Natural killer cell (primary cell): ENCODE measurements at places on chromosomes 13 and 19. TPM values are rescaled to one million over a fixed set of nuclear protein-coding genes. Genes with fewer than 3 reads are reported as not detected.

DNA sequence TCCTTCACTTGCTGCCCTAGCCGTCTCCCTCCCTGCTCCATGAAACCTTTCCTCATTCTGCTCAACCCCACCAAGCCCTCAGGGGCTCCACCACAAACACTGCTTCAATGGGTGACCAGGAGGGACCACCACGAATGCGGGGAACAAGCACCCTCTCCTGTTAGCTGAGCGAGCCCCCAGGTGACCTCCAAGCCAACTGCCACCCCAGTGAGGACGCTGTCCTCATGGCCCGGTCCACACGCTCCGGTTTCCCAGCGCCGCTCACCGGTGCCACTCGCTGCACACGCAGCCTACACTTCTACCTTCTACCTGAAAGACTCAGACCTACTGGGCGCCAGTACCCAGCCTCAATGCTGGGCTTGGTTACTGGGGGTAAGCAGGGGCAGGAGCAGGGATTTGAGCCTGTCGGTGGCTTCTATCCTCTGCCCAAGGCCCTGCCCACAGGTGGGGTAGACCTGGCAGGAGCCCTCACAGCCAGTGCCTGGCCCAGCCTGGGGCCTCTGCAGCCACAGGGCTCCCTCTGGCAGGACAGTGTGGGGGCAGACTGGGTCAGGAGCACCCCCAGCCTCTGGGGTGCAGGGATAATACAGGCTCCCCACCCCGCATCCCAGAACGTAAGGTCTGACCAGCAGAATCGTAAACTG, 704 bp upstream of the TMEM86B start:
- H3K36me3 ChIP-seq: peaks cover 69% of the 10 kb centered on the region
- no peaks in the 10 kb centered on the region for H3K4me1 ChIP-seq
- no peak overlapping the region for H3K27ac ChIP-seq
- no peak overlapping the region for H3K4me3 ChIP-seq
- H3K27me3 ChIP-seq: no peaks in the 10 kb centered on the region
- DNase-seq: no peak

- no peak overlapping the region for H3K27ac ChIP-seq
- no peak overlapping the region for H3K4me3 ChIP-seq
- H3K4me1 ChIP-seq: peaks cover 3% of the 10 kb centered on the region
- H3K27me3 ChIP-seq: no peaks in the 10 kb centered on the region
Observed at GRCh38 chr19:2212861-2213711, 23.0 kb downstream of the PLEKHJ1 start.

DNA sequence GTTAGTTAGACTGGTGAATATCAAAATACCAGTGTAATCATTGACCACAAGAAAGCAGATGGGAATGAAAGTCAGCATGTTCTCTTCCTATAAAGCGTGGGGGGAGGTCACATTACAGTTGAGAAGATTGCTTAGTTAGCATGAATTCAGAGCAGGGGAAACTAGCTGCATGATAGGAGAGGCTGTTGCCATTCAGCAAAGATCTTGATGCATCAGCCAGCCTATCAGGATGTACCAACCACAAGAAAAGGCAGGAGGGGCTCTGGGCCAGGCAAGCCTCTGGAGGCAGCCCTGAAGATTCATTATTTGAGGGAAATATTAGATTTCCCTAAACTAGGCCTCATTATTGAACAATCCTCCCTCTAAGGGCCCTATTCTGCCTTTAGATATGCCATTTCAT, 5.0 kb upstream of the MTMR6 start:
- H3K27ac ChIP-seq: no peak overlapping the region
- DNase-seq: peak; percentile 51
- peaks cover 5% of the 10 kb centered on the region for H3K4me1 ChIP-seq
- H3K36me3 ChIP-seq: no peaks in the 10 kb centered on the region

GRCh38 chr13:48488995-48489394, 43.9 kb downstream of the RCBTB2 start:
- H3K27me3 ChIP-seq: no peaks in the 10 kb centered on the region
- no peak overlapping the region for H3K4me3 ChIP-seq
- H3K36me3 ChIP-seq: peaks cover 13% of the 10 kb centered on the region
- DNase-seq: no peak
- H3K27ac ChIP-seq: peak overlapping the region; percentile 90

GRCh38 chr13:79909644-79910043, 428.7 kb downstream of the NDFIP2 start:
- H3K4me1 ChIP-seq: no peaks in the 10 kb centered on the region
- H3K27me3 ChIP-seq: no peaks in the 10 kb centered on the region
- no peaks in the 10 kb centered on the region for H3K36me3 ChIP-seq
- no peak overlapping the region for H3K4me3 ChIP-seq
- DNase-seq: no peak

- H3K4me1 ChIP-seq: peaks cover 14% of the 10 kb centered on the region
- no peak overlapping the region for H3K27ac ChIP-seq
- no peak overlapping the region for H3K4me3 ChIP-seq
Observed at GRCh38 chr19:54661846-54662481, 821 bp upstream of the LILRB4 start.

- no peaks in the 10 kb centered on the region for H3K36me3 ChIP-seq
- no peak overlapping the region for H3K27ac ChIP-seq
- no peak for DNase-seq
Observed at GRCh38 chr19:29420482-29421195, 105.2 kb upstream of the VSTM2B start.

- no peak overlapping the region for H3K27ac ChIP-seq
- H3K4me3 ChIP-seq: no peak overlapping the region
- H3K36me3 ChIP-seq: no peaks in the 10 kb centered on the region
- no peaks in the 10 kb centered on the region for H3K27me3 ChIP-seq
Observed at GRCh38 chr19:36093687-36094086, 17.3 kb upstream of the OVOL3 start.

DNA sequence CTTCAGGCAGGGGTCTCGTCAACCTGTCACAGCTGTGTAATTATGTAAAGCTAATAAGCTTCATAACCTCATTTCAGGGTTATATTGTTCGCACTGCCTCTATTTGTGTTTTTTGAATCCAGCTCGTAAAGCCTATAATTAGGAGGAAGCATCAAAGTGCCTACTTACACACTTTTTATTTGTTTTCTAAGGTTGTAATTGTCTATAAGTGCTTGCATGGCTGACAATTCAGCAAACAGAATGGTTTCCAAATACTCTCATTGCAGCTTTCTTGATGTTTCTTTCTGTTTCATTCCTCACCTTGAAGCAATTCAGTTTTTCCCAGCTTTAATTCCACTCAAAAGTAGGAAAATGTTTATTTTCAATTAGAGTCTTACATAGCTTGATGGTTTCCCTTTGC, 336.3 kb downstream of the HS6ST3 start:
- H3K36me3 ChIP-seq: no peaks in the 10 kb centered on the region
- no peak overlapping the region for H3K4me3 ChIP-seq
- no peak overlapping the region for H3K27ac ChIP-seq
- H3K4me1 ChIP-seq: no peaks in the 10 kb centered on the region

GRCh38 chr19:39506944-39507714, 7.8 kb upstream of the SELENOV start:
- peaks cover 17% of the 10 kb centered on the region for H3K4me1 ChIP-seq
- H3K36me3 ChIP-seq: no peaks in the 10 kb centered on the region
- peaks cover 22% of the 10 kb centered on the region for H3K27me3 ChIP-seq
- DNase-seq: no peak

- DNase-seq: no peak
- H3K4me3 ChIP-seq: no peak overlapping the region
- H3K27me3 ChIP-seq: no peaks in the 10 kb centered on the region
- no peak overlapping the region for H3K27ac ChIP-seq
Observed at GRCh38 chr13:104650431-104650830, 1584.2 kb upstream of the SLC10A2 start.

DNA sequence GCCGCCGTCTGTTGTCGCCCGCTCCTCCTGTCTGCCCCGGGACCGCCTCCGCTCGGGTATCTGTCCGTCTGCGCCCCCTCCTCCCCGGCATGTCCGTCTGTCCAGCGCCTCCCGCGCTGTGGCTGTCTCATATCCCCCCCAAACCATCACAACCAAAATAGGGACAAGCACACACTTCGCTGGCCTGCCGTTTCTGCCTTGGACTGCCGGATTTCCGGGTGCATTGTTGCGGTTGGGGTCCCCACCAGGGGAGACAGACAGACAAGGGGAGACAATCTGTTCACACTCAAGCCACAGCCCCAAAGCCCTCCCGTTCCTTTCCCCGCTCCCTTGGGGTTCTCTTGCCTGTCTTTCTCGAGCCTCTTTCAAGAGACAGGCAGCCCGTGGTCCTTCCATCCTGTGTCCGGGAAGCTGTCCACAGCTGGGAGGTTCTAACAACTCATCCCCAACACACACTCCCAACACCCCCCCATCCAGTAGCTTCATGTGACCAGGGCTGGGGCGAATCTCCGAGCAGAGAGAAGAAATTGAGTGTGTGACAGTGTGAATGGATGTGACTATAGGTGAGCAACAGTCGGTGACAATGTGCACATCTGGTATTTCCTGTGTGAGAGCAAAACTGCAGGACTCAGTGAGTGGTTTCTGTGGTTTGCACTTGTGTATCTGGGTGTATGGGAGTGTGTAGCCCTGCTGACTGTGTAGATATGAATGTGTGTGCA, 16.5 kb upstream of the FOSB start:
- peaks cover 5% of the 10 kb centered on the region for H3K36me3 ChIP-seq
- no peak for DNase-seq
- H3K4me3 ChIP-seq: peak overlapping the region; percentile 67
- H3K27me3 ChIP-seq: no peaks in the 10 kb centered on the region
- peaks cover 68% of the 10 kb centered on the region for H3K4me1 ChIP-seq

GRCh38 chr13:113669231-113669754, 2.3 kb downstream of the GRK1 start:
- H3K27me3 ChIP-seq: no peaks in the 10 kb centered on the region
- H3K4me1 ChIP-seq: no peaks in the 10 kb centered on the region
- DNase-seq: no peak
- no peak overlapping the region for H3K27ac ChIP-seq

DNA sequence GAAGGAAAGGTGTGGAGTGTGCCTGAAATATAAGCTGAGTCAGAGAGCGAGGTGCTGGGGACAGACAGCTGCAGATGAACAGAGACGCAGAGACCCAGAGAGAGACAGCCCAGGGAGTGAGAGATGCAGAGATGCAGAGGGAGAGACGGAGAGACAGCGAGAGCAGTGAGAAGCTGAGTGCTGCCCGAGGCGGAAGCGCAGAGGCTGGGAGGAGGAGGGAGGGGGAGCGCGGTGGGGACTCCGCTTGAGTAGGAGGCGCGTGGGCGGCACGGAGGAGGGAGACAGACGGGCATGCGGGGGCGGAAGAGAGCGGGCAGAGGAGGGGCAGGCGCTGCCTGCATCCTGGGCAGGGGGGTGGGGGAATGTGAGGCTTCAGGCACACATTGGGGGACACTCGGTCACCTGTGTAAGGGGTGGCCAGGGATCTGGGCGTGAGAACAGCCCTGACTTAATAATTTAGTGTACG, 25.7 kb downstream of the SLC8A2 start:
- peak; percentile 84 for DNase-seq
- H3K4me1 ChIP-seq: peaks cover 39% of the 10 kb centered on the region
- no peak overlapping the region for H3K4me3 ChIP-seq
- H3K27ac ChIP-seq: no peak overlapping the region
- no peaks in the 10 kb centered on the region for H3K36me3 ChIP-seq

- no peak overlapping the region for H3K4me3 ChIP-seq
- no peaks in the 10 kb centered on the region for H3K27me3 ChIP-seq
- H3K27ac ChIP-seq: no peak overlapping the region
- peaks cover 48% of the 10 kb centered on the region for H3K36me3 ChIP-seq
- H3K4me1 ChIP-seq: no peaks in the 10 kb centered on the region
- DNase-seq: no peak
Observed at GRCh38 chr13:46039411-46040182, 12.9 kb downstream of the ZC3H13 start.

GRCh38 chr13:99398071-99398470, 90.9 kb upstream of the GPR183 start:
- no peaks in the 10 kb centered on the region for H3K36me3 ChIP-seq
- no peak overlapping the region for H3K4me3 ChIP-seq
- peaks cover 9% of the 10 kb centered on the region for H3K4me1 ChIP-seq

Gene FPR2
- 0.28 TPM for total RNA-seq

Gene RYR1
- 0.05 TPM for total RNA-seq

Gene MCEMP1
- total RNA-seq: 4.8 TPM
